Pancreas (tissue), 10 donors: ENCODE measurements at places on chromosomes 2 and 18. TPM values are rescaled to one million over a fixed set of nuclear protein-coding genes. Genes with fewer than 3 reads are reported as not detected.

GRCh38 chr2:7683196-7683595 is 766.0 kb downstream of the RNF144A start:
- DNase-seq: no peak
- H3K4me3 ChIP-seq: no peak overlapping the region
- H3K4me1 ChIP-seq: peaks cover 9% of the 10 kb centered on the region
- H3K36me3 ChIP-seq: no peaks in the 10 kb centered on the region

- H3K4me3 ChIP-seq: no peak overlapping the region
- no peaks in the 10 kb centered on the region for H3K4me1 ChIP-seq
- no peak for DNase-seq
- H3K36me3 ChIP-seq: no peaks in the 10 kb centered on the region
- H3K27me3 ChIP-seq: no peaks in the 10 kb centered on the region
Measured at GRCh38 chr18:3508576-3509549, 58.9 kb downstream of the TGIF1 start.

GRCh38 chr2:86038291-86039081 is 67.2 kb downstream of the POLR1A start:
- H3K27me3 ChIP-seq: no peaks in the 10 kb centered on the region
- H3K4me3 ChIP-seq: no peak overlapping the region
- DNase-seq: no peak
- peaks cover 27% of the 10 kb centered on the region for H3K4me1 ChIP-seq

GRCh38 chr2:163043201-163043600 is 204.6 kb upstream of the KCNH7 start:
- H3K27ac ChIP-seq: no peak overlapping the region
- no peak for DNase-seq
- no peaks in the 10 kb centered on the region for H3K27me3 ChIP-seq
- no peaks in the 10 kb centered on the region for H3K4me1 ChIP-seq
- no peak overlapping the region for H3K4me3 ChIP-seq

- no peaks in the 10 kb centered on the region for H3K36me3 ChIP-seq
- DNase-seq: no peak
- H3K4me1 ChIP-seq: peaks cover 1% of the 10 kb centered on the region
- no peaks in the 10 kb centered on the region for H3K27me3 ChIP-seq
- H3K27ac ChIP-seq: no peak overlapping the region
Measured at GRCh38 chr2:23385351-23385747, 370 bp downstream of the KLHL29 start.

GRCh38 chr18:63292831-63293683 is 26.5 kb downstream of the BCL2 start:
- H3K4me1 ChIP-seq: no peaks in the 10 kb centered on the region
- H3K27ac ChIP-seq: no peak overlapping the region
- H3K36me3 ChIP-seq: no peaks in the 10 kb centered on the region
- no peak overlapping the region for H3K4me3 ChIP-seq
- H3K27me3 ChIP-seq: no peaks in the 10 kb centered on the region

DNA sequence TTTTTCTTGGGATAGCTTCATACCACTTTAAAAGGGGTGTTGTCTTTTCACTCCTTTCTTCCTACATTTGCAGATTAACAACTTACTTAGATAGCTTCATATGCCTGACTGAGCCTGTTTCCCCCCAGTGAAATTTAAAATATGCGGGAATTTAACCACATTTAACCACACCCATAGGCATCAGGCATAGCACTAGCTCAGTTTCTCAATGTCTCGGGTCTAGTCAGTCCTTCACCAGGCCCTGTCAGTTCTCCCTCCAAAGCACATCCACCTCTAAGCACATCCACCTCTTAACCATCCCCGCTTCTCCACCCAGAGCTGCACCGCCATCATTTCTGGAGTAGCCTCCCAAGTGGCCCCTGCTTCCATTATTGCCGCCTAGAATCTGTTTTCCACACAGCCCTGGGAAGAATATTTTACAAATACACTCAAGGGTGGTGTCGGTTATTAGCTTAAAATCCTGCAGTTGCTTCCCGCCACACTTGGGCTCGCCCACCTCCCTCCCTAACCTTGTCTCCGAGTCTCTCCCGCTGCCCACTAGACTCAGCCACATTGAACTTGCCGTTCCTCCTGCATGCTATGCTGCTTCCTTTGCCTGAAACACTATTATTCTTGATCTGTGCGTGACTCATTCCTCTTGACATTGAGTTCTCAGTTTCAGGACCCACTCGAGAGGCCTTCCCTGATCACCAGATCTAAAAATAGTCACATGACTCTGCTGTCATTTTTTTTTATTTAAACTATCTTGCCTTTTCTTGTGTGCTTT is 68.3 kb downstream of the SPTBN1 start:
- peaks cover 3% of the 10 kb centered on the region for H3K4me1 ChIP-seq
- H3K27me3 ChIP-seq: no peaks in the 10 kb centered on the region
- H3K36me3 ChIP-seq: no peaks in the 10 kb centered on the region
- no peak overlapping the region for H3K27ac ChIP-seq
- H3K4me3 ChIP-seq: no peak overlapping the region

- no peaks in the 10 kb centered on the region for H3K27me3 ChIP-seq
- H3K4me1 ChIP-seq: no peaks in the 10 kb centered on the region
- H3K36me3 ChIP-seq: peaks cover 28% of the 10 kb centered on the region
- H3K4me3 ChIP-seq: no peak overlapping the region
- no peak overlapping the region for H3K27ac ChIP-seq
Measured at GRCh38 chr2:39252888-39253518, 9.2 kb upstream of the CDKL4 start.

GRCh38 chr2:188478724-188479123 is 187.1 kb downstream of the GULP1 start:
- no peaks in the 10 kb centered on the region for H3K27me3 ChIP-seq
- H3K4me1 ChIP-seq: peaks cover 12% of the 10 kb centered on the region
- no peak for DNase-seq

DNA sequence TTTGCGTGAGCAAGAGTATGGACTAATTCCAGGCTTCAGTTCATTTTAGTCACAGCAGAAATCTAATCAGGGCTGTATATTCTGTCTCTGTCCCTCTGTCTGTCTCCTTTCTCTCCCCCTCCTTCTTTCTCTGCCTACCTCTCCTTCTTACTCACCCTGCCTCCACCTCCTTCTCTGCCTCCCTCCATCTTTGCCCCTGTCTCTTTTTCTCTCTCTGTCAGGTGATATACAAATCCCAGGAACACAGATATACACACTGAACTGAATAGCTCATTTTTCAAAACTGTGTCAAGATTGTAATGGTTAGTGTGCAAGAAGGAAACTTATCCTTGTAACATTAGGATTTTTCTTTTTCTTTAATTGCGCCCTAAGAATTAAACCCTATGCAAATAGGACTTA is 32.5 kb downstream of the SLC8A1 start:
- no peaks in the 10 kb centered on the region for H3K4me1 ChIP-seq
- H3K36me3 ChIP-seq: no peaks in the 10 kb centered on the region
- H3K27ac ChIP-seq: no peak overlapping the region
- no peak overlapping the region for H3K4me3 ChIP-seq
- DNase-seq: no peak
- H3K27me3 ChIP-seq: no peaks in the 10 kb centered on the region

GRCh38 chr2:157940024-157940423 is 63.9 kb upstream of the ACVR1 start:
- no peaks in the 10 kb centered on the region for H3K36me3 ChIP-seq
- no peak for DNase-seq
- no peaks in the 10 kb centered on the region for H3K27me3 ChIP-seq

DNA sequence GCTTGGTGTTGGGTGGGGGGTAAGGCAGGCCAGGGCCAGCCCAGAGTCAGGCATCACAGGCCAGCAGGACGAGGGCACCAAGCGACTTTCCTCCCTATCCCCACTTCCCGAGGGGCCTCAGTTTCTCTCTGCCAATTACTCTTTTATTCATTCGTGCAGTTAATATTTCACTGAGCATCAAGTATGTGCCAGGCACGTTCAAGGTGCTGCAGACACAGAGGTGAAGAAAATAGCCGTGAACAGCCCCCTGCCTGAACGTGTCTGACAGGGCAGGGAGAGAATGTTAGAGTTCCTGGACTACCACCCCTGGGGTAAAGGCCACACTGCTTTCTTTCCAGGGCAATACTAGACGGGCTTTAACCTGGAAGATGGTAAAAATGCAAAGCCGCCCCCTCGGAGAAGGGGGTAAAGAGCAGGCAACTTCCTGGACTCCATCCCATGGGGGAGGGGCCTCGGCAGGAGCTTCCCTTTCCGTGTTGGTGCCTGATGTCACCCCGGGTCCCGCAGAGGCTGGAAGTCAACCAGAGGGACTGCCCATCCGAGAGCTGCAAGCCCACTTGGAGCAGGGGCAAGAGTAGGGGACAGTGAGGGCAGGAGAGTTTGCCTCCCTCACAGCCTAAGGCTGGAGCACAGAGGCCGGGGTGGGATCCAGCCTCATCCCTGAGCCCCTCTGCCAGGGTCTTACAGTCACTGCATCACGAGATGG is 47.1 kb downstream of the CENPO start:
- no peaks in the 10 kb centered on the region for H3K36me3 ChIP-seq
- no peak overlapping the region for H3K27ac ChIP-seq
- no peaks in the 10 kb centered on the region for H3K4me1 ChIP-seq
- DNase-seq: no peak
- H3K27me3 ChIP-seq: no peaks in the 10 kb centered on the region

GRCh38 chr2:172323256-172323655 is 104.1 kb upstream of the ITGA6 start:
- no peak overlapping the region for H3K27ac ChIP-seq
- H3K27me3 ChIP-seq: no peaks in the 10 kb centered on the region
- H3K4me1 ChIP-seq: no peaks in the 10 kb centered on the region
- H3K36me3 ChIP-seq: no peaks in the 10 kb centered on the region

GRCh38 chr2:65980531-65980930 is 454.4 kb upstream of the MEIS1 start:
- H3K4me3 ChIP-seq: no peak overlapping the region
- H3K27me3 ChIP-seq: no peaks in the 10 kb centered on the region
- no peaks in the 10 kb centered on the region for H3K4me1 ChIP-seq
- no peak overlapping the region for H3K27ac ChIP-seq

DNA sequence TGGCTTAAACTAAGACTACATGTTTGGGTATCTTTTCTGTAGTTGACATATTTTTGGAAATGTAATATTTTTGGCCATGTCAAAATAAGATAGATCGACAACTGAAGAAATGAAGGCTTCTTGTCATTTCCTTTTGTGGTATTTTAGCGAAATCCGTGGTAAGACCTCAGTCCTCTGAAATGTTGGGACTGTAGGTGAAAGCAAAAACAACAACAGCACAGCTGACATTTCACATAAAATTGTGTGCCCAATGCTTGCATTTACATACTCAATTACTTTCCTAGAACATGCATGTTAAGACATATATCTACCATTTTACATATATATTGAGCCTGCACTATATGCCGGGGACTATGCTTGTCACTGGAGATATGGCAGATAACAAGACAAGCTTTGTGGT is 50.2 kb downstream of the SPP2 start:
- no peaks in the 10 kb centered on the region for H3K4me1 ChIP-seq
- no peak overlapping the region for H3K27ac ChIP-seq
- H3K36me3 ChIP-seq: no peaks in the 10 kb centered on the region
- H3K4me3 ChIP-seq: no peak overlapping the region
- H3K27me3 ChIP-seq: no peaks in the 10 kb centered on the region

- no peak for DNase-seq
- peaks cover 4% of the 10 kb centered on the region for H3K4me1 ChIP-seq
- no peaks in the 10 kb centered on the region for H3K27me3 ChIP-seq
- no peak overlapping the region for H3K27ac ChIP-seq
Measured at GRCh38 chr2:65658881-65659280, 226.5 kb upstream of the SPRED2 start.

DNA sequence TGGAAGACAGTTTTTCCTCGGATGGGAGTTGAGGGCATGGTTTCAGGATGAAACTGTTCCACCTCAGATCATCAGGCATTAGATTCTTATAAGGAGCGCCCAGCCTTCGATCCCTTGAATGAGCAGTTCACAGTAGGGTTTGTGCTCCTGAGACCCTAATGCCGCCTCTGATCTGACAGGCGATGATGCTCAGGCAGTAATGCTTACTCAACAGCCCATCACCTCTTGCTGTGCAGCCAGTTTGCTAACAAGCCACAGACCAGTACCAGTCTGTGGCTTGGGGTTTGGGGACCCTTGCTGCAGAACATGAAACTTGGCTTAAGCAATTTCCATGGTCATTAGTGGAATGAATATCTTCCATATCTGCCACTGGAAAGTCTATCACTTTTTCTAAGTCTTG is 56.4 kb downstream of the GORASP2 start:
- no peaks in the 10 kb centered on the region for H3K36me3 ChIP-seq
- no peaks in the 10 kb centered on the region for H3K27me3 ChIP-seq
- no peak for DNase-seq
- H3K4me3 ChIP-seq: no peak overlapping the region

GRCh38 chr2:8235419-8235818 is 446.4 kb upstream of the ID2 start:
- no peak overlapping the region for H3K4me3 ChIP-seq
- no peaks in the 10 kb centered on the region for H3K4me1 ChIP-seq
- H3K36me3 ChIP-seq: no peaks in the 10 kb centered on the region
- no peak overlapping the region for H3K27ac ChIP-seq
- no peak for DNase-seq

- H3K4me1 ChIP-seq: peaks cover 3% of the 10 kb centered on the region
- no peaks in the 10 kb centered on the region for H3K27me3 ChIP-seq
- H3K36me3 ChIP-seq: no peaks in the 10 kb centered on the region
- no peak overlapping the region for H3K27ac ChIP-seq
- H3K4me3 ChIP-seq: no peak overlapping the region
- DNase-seq: no peak
Measured at GRCh38 chr2:37664231-37664643, 7.2 kb downstream of the CDC42EP3 start.

DNA sequence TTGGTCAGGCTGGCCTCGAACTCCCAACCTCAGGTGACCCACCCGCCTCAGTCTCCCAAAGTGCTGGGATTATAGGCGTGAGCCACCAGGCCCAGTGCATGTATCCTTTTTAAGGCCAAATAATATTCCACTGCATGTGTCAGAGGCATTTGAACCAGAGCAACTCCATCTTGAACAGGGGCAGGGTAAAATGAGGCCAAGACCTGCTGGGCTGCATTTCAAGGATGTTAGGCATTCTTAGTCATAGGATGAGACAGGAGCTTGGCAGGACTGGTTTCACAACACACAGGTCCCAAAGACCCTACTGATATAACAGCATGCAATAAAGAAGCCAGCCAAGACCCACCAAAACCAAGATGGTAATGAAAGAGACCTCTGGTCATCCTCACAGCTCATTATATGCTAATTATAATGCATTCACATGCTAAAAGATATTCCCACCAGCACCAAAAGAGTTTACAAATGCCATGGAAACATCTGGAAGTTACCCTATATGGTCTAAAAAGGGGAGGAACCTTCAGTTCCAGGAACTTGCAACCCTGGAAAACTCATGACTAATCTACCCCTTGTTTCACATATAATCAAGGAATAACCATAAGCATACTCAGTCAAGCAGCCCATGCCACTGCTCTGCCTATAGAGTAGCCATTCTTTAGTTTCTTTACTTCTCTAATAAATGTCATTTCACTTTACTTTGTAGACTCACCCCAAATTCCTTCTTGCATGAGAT is 204.6 kb downstream of the RAB3GAP1 start:
- no peak for DNase-seq
- no peak overlapping the region for H3K4me3 ChIP-seq
- no peaks in the 10 kb centered on the region for H3K4me1 ChIP-seq
- no peaks in the 10 kb centered on the region for H3K36me3 ChIP-seq

Gene CYP27C1
- 0.09 TPM for total RNA-seq

Gene SH3BP4
- 63.2 TPM for total RNA-seq

Gene ERBB4
- total RNA-seq: 3.5 TPM

Gene SMYD1
- 0.06 TPM for total RNA-seq

Gene PPP1R1C
- 0.58 TPM for total RNA-seq

Gene PJVK
- total RNA-seq: 1.0 TPM

Gene AMER3
- total RNA-seq: 0.25 TPM

Gene RTP5
- total RNA-seq: not detected

Gene CLASP1
- total RNA-seq: 24.7 TPM

Gene FOSL2
- total RNA-seq: 36.0 TPM

Gene SP100
- 49.6 TPM for total RNA-seq
